T-helper 17 cell (primary cell): ENCODE measurements at places on chromosomes 3 and 15. TPM values are rescaled to one million over a fixed set of nuclear protein-coding genes. Genes with fewer than 3 reads are reported as not detected.

Gene GOLGA6A
- 1.0 TPM for total RNA-seq

Gene GOLGA6B
- total RNA-seq, result 0.18 TPM

DNA sequence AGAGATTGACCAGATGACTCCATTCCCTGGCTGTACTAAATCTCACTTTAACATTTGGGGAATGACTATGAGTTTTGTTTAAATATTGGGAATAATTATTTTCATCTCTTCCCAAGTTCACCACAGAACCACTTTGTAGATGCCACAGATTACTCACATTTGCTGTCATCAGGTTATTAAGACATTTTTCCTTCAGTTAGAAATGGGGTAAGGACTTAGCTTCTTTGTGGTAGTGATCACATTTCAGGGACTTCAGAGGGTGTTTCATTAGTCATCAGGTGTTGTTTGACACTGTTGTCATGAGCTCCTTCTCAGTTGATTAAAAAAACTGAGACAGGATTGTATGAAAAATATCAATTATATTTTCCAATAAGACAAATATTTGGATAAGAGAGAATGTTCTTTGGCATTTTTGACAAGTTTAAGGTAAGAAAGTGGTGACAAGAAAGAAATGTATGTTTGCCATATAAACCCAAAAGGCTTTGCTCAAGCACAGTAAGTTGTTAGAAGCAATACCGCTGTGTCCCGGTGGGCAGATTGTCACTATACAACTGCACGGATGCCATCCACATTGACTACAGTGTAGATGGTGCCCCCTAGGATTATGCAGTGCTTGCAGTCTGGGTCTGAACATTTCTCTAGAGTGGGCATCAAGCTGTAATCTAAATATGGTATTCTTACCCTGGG is 22.3 kb downstream of the FBXL2 start:
- peaks cover 2% of the 10 kb centered on the region for H3K4me1 ChIP-seq
- no peak for DNase-seq
- H3K27ac ChIP-seq, result no peak overlapping the region
- H3K27me3 ChIP-seq, result peaks cover 8% of the 10 kb centered on the region

Gene POLR2H
- total RNA-seq, result 28.6 TPM

DNA sequence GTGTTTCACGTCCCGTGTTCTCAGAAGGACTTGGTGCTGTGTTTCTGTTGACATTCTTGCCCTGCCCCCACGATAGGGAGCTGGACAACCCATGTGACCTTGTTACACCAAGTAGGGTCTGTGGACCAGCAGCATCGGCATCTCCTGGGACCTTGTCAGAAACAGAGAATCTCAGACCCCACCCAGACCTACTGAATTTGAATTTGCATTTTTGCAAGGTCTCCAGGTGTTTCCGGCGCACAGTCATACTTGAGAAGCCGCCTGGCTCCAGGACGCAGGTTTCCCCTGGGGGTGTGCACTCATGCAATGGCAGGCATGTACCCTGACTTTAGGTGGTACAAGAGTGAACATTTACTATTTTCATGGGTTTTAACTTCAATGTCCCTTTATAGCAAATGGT is 117.9 kb downstream of the TLE3 start:
- H3K27me3 ChIP-seq, result peaks cover 44% of the 10 kb centered on the region
- H3K27ac ChIP-seq, result no peak overlapping the region
- no peak for DNase-seq
- H3K36me3 ChIP-seq, result no peaks in the 10 kb centered on the region
- H3K4me1 ChIP-seq, result no peaks in the 10 kb centered on the region

DNA sequence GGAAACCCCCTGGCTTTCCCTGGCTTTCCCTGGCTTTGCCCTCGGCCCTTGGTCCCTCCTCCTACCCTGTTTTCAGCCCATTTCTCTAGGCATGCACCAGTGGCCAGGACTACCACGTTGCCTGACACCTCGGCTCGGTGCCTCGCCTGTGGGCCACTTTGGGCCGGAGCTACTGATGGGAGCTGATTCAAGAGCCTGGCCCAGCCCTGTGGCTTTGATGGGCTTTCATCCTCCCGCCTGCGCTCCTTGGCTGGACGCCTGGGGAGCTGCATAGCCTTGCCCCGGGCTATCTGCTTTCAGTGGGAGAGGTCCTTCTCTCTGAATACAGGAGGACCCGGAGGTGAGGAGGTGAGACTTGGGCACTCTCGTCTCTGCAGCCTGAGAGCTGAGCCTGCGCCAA is 192.7 kb upstream of the HES1 start:
- no peaks in the 10 kb centered on the region for H3K4me1 ChIP-seq
- H3K27ac ChIP-seq, result no peak overlapping the region
- no peaks in the 10 kb centered on the region for H3K36me3 ChIP-seq

GRCh38 chr15:74642348-74642733 is 26.7 kb downstream of the CLK3 start:
- peaks cover 17% of the 10 kb centered on the region for H3K4me1 ChIP-seq
- no peak overlapping the region for H3K4me3 ChIP-seq
- H3K27ac ChIP-seq, result peak overlapping the region; percentile 56
- peaks cover 6% of the 10 kb centered on the region for H3K36me3 ChIP-seq

DNA sequence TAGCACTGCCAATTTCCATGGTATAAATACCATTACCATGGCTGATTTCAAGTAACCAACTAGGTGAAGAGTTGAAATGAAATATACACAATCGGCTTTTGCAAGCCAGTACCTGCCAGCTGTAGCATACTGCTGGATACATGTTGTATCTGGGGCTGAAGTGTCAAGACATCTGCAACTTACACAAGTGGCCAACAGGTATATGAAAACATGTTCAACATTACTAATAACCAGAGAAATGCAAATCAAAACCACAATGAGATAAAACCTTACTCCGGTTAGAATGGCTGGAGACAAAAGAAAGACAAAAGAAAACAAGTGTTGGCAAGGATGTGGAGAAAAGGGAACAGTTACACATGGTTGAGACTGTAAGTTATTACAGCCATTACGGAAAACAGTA is 11.6 kb downstream of the ATOSA start:
- H3K27ac ChIP-seq, result peak overlapping the region; percentile 6
- H3K4me1 ChIP-seq, result peaks cover 35% of the 10 kb centered on the region
- no peak overlapping the region for H3K4me3 ChIP-seq
- no peaks in the 10 kb centered on the region for H3K27me3 ChIP-seq

GRCh38 chr3:126782536-126782935 is 78.5 kb downstream of the CHCHD6 start:
- H3K27me3 ChIP-seq, result no peaks in the 10 kb centered on the region
- H3K36me3 ChIP-seq, result peaks cover 4% of the 10 kb centered on the region
- DNase-seq, result no peak

DNA sequence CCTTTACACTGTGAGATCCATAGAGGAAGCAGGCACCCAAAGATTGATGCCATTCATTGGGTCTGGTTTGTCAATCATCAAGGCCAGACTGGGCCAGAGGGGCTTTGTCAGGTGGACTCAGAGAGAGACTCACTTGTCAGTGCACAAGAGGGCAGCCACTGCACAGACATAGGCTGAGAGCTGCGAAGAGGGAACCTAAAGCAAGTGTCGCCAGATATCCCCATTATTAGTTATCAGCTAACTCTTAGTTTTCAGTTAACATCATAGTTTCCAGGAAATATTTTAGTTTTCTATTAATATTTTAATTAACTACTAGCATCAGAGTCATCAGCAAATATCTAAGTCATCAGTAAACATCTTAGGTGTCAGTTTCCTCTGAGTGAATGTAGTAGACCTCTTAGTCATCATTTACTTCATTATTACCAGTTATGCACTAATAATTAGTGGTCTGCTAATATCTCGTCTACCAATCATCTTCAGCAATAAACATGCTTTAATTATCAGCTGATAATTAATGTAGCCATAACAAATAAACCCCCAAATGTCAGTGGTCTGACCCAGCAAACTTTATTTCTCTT is 41.7 kb upstream of the LIMD1 start:
- no peak for DNase-seq
- no peaks in the 10 kb centered on the region for H3K27me3 ChIP-seq
- no peaks in the 10 kb centered on the region for H3K36me3 ChIP-seq
- H3K4me3 ChIP-seq, result no peak overlapping the region
- H3K4me1 ChIP-seq, result peaks cover 2% of the 10 kb centered on the region

DNA sequence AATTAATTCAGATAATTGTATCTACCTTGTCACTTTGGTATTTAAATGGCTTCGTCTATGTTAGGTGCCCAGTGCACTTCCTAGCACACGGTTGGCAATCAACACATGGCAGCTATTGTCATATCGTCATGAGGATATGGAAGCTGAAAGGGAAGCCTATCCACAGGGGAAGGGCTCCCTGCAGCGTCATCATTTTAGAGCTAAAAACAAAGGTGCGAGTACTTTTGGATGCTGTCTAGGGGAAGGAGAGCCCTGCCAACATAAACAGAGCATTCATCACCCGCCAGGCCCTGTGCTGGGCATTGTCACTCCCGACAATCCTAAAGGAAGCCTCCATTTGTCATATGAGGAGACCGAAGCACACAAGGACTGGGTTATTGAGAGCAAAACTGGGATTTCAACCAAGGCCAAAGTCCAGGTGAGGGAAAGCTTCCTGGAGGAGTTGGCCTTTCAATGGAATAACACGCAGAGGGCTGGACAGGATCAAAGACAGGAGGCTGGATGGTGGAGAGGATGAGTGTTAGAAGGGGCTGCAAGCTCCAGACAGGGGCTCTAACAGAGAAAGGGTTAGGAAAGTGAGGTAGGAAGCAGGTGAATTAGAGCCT is 8.0 kb upstream of the PARL start:
- H3K4me1 ChIP-seq, result no peaks in the 10 kb centered on the region
- H3K27ac ChIP-seq, result no peak overlapping the region
- no peaks in the 10 kb centered on the region for H3K36me3 ChIP-seq
- no peak overlapping the region for H3K4me3 ChIP-seq
- H3K27me3 ChIP-seq, result peaks cover 28% of the 10 kb centered on the region

DNA sequence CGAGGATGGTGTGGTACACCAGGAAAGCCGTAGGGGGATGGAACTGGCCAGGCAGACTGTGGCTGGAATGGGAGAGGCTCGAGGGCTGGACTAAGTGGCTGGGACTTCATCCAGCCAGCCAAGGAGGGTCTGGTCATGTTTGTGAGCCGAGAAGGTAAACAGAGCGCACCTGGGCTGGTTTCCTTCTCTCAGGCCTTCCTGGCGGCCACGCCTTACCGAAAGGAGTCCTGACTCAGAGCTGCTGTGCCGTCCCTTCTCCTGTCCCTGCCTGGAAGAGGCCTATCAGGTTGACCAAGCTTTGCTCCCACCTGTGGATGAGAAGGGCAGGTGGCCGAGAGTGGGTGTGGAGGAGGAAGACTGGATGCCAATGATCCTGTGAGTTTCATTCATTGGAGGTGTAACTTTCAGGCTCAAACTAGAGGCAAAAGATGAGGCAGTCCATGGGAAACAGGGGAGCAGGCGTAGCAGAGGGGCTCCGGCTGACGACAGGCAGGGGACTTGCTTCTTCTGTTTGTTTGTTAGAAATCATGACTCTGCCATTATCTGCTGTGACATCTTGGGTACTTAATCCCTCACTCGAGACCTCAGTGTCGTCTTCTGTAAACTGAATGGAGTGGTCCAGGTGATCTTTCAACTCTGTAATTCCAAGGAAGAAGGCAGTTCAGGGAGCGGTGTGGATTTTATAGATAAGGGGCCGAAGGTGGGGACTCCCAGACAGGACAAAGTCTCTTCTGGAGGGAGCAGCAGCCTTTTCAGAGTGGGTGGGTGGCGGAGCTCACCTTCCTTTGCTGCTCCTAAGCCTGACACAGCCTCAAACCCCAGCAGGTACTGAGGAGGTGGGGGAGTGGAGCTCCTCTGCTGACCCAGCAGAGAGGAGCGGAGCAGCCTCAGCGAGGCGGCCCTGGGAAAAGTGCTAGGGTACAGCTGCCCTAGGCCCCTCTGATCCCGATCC is 71.8 kb upstream of the GATM start:
- H3K4me1 ChIP-seq, result peaks cover 14% of the 10 kb centered on the region
- H3K27me3 ChIP-seq, result peaks cover 6% of the 10 kb centered on the region
- H3K36me3 ChIP-seq, result no peaks in the 10 kb centered on the region

GRCh38 chr3:117314441-117315150 is 605.0 kb downstream of the TUSC7 start:
- no peaks in the 10 kb centered on the region for H3K36me3 ChIP-seq
- no peak overlapping the region for H3K4me3 ChIP-seq
- no peaks in the 10 kb centered on the region for H3K4me1 ChIP-seq
- no peaks in the 10 kb centered on the region for H3K27me3 ChIP-seq
- no peak overlapping the region for H3K27ac ChIP-seq

- peaks cover 3% of the 10 kb centered on the region for H3K27me3 ChIP-seq
- DNase-seq, result no peak
- no peak overlapping the region for H3K27ac ChIP-seq
- H3K4me1 ChIP-seq, result no peaks in the 10 kb centered on the region
These were observed 42.1 kb upstream of the ACTC1 start for GRCh38 chr15:34837246-34838016.

DNA sequence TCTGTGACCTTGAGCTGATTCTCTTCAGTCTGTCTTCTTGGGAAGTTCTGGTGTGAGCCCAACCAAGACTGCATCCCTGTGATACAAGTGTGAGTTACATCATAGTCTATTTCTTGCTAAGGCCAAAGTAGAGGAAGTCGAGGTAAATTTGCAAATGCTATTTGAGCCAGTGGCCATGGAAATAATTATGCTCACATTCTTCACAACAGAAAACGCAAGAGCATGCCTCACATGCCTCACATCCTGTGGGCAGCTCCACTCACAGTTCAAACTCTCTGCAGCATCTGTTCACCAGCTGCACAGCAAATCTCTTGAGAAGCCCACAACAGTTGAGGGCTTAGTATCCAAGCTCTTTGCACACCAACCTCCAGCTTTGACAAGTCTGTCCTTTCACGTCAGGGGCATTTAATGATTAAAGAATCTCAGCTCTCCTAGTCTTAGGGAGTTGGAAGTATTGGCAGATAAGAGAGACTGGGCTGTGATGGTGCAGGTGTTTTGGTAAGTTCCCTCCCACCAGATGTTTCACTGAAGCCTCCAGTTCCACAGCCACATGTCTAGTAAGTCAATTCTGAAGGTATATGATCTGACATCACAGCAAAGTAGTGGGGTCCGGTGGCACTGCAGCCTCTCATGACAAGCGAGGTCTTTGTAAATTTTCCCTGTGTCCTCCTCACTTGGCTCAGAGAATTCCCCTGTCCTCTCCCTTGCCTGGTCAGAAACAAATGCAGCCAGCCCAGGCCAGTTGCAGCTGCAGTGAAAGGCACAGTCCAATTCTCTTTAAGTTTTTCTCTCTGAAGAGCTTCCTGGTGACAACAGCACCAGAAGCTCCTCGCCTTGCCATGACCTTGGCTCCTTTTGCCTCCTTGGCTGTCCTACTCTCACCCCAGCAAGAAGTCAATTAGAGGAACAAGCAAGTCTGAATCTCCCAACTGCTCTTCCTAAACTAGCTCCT is 166.1 kb downstream of the SSR3 start:
- DNase-seq, result no peak
- no peak overlapping the region for H3K4me3 ChIP-seq
- H3K27me3 ChIP-seq, result peaks cover 35% of the 10 kb centered on the region
- H3K4me1 ChIP-seq, result peaks cover 4% of the 10 kb centered on the region
- H3K27ac ChIP-seq, result no peak overlapping the region
- H3K36me3 ChIP-seq, result peaks cover 7% of the 10 kb centered on the region

- H3K27ac ChIP-seq, result no peak overlapping the region
- peaks cover 10% of the 10 kb centered on the region for H3K4me1 ChIP-seq
These were observed 14.2 kb upstream of the MAPK6 start for GRCh38 chr15:52004806-52005205.
